ENCODE measurements at places on chromosomes 1 and 21. TPM values are rescaled to one million over a fixed set of nuclear protein-coding genes. Genes with fewer than 3 reads are reported as not detected.

- DNase-seq, result peak; percentile 65
These were observed 1.2 kb downstream of the HSPG2 start for GRCh38 chr1:21935891-21936365.

DNA sequence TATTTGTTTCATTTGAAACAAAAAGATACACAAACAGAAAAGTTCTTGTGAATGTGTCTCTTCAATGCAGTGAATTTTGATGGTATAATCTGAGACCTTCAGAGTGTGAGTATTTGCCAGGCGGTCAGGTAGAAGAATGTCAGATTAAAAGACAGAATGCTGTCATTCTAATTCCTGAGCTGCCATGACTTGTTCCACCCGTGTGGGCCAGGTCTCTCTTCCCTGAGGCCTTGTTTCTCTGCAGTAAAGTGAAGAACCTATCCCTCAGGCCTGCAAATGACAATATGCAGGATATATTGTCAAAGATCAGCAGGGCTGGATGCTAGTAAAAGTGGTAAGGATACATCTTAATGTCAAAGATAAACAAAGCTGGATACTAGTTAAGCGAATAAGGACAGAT, 111.4 kb downstream of the ZP4 start:
- DNase-seq, result no peak

- DNase-seq, result no peak
These were observed 43.6 kb downstream of the ACKR1 start for GRCh38 chr1:159248311-159248710.

DNA sequence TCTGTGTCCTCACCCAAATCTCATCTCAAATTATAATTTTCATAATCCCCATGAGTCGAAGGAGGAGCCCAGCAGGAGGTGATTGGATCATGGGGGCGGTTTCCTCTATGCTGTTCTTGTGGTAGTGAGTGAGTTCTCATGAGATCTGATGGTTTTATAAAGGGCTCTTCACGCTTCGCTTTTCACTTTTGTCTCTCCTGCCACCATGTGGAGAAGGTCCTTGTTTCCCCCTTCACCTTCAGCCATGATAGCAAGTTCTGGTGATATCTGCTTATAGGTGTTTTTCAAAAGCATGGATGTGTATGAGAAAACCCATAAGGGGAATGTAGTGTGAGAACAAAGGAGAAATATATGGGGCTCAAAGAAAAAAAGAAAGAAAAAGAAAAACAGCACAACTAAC, 405.9 kb upstream of the RGS18 start:
- no peak for DNase-seq

DNA sequence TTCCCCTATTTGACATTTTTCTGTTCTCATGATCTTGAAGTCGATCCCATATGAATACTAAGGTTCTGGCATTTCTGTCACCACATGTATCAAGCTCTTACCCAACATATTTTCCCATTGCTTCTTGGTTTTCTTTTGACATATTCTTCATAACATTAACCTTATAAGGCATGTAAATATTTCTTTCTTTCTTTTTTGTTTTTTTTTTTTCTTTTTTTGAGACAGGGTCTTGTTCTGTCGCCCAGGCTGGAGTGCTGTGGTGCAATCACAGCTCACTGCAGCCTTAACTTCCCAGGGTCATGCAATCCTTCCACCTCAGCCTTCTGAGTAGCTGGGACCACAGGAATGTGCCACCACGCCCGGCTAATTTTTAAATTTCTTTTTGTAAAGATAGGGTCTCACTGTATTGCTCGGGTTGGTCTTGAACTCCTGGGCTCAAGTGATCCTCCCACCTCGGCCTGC, 33.1 kb upstream of the ERRFI1 start:
- DNase-seq, result no peak

DNA sequence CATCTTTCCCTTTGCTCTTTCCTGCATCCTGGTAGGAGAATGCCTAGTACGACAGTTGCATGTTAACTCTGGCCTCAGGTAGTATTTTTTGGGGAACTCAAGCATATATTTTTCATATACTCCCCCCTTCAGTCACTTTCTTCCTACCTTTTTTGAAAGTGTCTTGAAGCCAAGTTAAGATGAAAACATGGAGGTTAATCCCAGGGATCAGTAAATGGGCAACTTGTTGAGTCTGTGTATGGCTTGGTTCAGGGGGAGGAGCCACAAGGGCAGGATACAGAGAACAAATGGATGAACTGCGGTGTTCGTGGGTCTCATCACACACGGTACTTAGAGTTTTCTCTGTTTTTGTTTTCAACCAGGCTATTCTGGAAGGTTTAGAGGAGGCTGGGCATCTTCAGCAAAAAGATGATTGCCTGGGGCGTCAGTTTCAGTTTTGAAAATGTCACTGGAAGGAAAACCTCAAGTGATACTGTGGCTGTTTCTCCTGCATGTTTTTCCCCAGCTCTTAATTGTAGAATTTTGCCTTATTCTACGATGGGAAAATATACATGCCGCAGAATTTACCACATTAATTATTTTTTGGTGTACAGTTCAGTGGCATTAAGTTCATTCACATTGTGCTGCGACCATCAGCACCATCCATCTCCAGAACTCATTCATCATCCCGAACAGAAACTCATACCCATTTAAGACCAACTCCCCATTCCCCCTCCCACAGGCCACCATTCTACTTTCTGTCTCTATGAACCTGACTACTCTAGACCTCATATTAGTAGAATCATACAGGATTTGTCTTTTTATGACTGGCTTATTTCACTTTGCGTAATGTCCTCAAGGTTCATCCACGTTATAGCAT, 71.5 kb downstream of the MAP10 start:
- DNase-seq, result no peak

- DNase-seq, result peak; percentile 46
These were observed 27.4 kb downstream of the HIVEP3 start for GRCh38 chr1:41891199-41891896.

The AHCTF1 gene
- 61.3 TPM for total RNA-seq

The FAAH gene
- 31.4 TPM for total RNA-seq

The UQCRH gene
- 410 TPM for total RNA-seq

The OR2T33 gene
- total RNA-seq, result not detected

The BOLA1 gene
- total RNA-seq, result 15.5 TPM

The TPTE gene
- not detected for total RNA-seq

The HSPA6 gene
- total RNA-seq, result 1.9 TPM

All from Calu3 (cell line).